NCI-H2029 treated with DMSO at 0.1 percent for 48 hours (cell line): ENCODE measurements at places on chromosomes 5 and 9.

- no peak for DNase-seq
Observed at GRCh38 chr5:91212714-91213092, 170.4 kb downstream of the ARRDC3 start.

GRCh38 chr9:33425128-33425533 is 22.3 kb downstream of the AQP3 start:
- no peak for DNase-seq

GRCh38 chr5:41871852-41872251 is 1.6 kb upstream of the OXCT1 start:
- no peak for DNase-seq

GRCh38 chr9:6076851-6077250 is 61.4 kb upstream of the RANBP6 start:
- no peak for DNase-seq

DNA sequence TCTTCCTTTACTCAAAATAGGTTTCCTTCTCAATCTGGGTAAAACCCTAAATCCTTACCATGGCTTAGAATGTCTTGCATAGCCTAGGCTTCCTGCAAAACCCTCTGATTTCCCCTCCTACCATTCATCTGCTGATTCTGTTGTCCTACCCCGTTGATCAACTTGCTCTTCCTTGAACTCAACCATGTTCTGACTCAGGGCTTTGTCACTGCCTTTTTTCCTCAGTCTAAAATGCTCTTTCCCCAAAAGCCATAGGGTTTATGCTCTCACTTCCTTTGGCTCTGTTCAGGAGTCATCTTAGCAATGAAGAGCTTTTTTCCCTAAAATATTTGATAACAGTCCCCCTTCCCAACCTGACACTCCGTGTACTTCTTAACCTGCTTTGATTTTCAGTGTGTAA is 79.4 kb upstream of the IZUMO3 start:
- no peak for DNase-seq
